ENCODE measurements at places on chromosomes 5 and 9.

DNA sequence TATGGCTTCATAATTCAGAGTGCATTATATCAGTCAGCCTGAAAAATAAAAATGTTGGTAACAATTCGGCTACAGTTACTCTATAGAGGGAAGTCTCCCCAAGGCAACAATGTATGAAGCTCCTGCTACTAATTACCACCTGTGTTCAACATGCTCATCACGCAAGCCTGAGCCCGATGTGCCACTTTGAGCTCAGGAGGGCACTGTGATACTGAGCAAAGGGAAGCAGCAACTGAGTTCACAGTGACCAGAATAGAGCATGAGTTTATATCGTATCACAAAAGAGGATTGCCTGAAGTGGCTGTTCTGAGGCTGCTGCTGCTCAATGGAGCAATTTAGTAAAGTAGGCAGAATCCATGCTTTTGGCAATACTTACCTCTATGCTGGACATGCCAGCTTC, 202.0 kb upstream of the HAPLN1 start:
- no peak for DNase-seq

GRCh38 chr9:374736-375135, 160.1 kb downstream of the DOCK8 start:
- no peak for DNase-seq

DNA sequence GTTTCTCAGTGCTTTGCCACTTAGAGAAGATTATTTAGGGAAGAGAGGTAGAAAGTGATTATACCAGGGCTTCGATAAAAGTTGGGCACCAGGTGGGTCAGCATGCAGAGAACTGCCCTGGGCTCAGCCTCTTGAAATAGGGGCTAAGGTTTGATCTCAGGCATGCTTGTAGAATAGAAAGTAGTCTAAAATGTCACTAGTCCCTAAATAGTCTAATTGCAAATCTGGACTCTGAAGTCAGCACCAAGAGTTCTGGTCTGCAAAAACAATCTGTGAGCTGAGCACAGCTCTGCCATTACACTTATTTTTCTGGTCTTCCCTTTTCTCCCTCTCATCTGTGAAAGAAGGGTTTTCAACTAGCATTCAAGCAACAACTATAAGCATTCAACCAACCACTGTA, 248.0 kb downstream of the SMARCA2 start:
- DNase-seq = no peak

DNA sequence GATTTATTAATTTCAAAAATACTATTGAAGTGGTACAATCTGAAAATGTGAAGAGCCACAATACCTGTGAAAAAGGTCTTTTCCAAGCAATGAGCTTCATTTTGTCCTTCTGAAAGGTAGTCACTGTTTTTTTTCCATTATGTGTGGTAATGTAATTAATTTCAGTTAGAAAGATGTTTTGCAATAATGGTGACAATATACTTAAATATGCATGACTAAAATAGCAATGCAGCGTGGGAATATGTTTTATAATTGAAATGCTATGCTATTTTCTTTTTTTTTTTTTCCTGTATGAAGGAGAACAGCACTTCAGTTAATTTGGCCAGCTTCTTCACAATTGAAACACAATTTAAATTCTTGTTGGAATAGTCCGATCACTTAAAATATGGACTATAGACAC, 41.9 kb downstream of the NPR3 start:
- no peak for DNase-seq

- DNase-seq = no peak
These were observed 283.0 kb downstream of the AOPEP start for GRCh38 chr9:95009459-95009858.

DNA sequence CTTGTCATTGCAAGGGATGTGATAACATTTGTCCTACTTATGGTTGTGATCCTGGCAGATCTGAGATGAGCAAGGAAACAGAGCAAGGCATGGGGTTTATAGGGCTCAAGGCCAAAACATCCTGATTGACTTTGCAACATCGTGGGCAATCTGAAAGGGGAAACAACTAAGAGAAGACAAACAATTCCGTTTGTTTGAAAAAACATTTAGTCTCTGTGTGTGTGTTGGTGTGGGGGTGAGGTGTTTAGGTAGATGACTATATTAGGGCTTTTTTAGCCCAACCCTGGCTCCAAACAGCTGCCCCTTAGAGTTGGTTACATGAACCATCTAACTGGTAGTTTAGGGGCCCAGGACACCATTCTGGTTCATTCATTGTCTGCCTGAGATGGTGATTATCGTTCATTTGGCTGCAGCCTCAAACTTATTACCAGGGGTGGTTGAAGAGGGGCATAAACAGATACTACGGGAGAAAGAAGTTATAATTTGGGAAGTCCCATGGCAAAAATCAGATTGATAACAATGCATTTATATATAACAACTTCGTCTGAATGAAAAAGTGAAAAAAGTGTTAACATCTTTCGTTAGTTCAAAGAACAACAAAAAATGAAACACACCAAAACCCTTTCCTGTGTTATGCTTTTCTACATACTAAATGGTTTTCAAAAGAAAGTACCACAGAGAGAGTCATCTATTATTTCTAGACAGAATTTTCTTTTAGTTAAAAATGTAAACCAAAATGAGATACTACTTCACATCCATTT, 5.7 kb downstream of the FYB1 start:
- no peak for DNase-seq

GRCh38 chr9:129860653-129861446, 25.6 kb downstream of the USP20 start:
- no peak for DNase-seq

GRCh38 chr5:1443991-1444360, 1.3 kb downstream of the SLC6A3 start:
- no peak for DNase-seq

DNA sequence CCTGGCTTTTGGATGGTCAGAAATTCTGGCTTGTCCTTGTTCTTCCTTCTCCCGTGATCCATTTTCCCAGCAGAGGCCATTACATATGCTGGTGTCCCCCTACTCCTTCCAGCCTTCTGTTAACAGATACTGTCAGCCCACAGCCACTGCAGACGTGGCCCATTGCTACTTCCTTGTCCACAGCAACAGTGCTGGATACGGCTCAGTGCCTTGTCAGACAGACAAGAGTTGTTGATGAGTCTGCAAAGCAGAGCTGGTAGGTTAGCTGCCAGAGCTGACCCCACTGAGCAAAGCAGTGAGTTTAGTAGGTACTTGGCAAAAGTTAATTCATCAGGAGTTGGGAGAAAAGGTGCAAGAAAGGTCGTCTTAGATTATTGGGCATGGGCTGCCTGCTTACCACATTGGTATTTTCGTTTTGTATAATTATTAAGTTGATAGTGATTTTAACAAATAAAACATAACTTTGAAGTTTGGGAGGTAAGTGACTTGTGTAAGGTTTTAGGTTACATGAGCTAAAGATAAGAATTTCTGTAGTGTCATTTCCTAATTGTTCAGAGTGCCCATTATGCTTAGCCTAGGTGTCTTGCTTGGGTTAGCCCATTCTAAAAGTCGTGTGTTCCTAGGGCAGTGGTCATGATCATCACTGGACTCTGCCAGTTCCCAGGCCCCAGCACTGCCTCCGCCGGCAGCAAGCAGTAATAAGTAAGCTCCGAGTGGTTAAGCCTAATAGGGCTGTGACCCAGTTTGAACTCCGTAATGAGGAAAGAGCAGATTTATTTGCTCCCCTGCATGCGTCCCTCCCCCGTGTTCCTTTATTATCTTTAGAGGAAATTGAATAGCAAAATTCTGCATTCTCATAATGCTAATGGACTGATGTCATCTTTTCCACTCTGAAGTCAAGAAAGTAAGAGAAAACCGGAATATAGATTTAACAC, 292.0 kb downstream of the FANCC start:
- DNase-seq = no peak

DNA sequence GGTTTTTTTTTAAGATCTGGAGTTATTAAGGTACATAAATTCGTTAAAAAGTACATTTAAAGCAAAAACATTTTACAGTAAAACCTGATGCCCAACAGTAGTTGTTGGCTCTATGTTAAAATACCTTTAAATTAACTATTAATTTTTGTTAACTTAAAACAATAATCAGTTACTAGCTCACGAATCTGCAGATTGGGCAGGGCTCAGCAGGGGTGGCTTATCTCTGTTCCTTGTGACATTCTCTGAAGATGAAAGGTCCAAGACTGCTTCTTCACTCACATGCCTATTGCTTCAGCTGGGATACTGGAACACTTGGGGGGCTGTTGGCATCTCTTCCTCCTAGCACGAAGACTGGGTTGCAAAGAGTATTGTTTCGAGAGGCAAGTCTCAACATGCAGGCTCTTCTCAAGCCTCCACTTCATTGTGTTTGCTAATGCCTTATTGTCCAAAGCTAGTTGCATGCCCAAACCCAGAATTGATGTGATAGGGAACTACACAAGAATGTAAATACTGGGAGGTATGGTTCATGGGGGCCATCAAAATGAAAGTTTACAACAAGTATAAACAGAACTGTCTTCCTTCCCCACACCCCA, 46.6 kb downstream of the MAP3K1 start:
- no peak for DNase-seq

- no peak for DNase-seq
These were observed 1.3 kb upstream of the NRARP start for GRCh38 chr9:137303151-137303892.

DNA sequence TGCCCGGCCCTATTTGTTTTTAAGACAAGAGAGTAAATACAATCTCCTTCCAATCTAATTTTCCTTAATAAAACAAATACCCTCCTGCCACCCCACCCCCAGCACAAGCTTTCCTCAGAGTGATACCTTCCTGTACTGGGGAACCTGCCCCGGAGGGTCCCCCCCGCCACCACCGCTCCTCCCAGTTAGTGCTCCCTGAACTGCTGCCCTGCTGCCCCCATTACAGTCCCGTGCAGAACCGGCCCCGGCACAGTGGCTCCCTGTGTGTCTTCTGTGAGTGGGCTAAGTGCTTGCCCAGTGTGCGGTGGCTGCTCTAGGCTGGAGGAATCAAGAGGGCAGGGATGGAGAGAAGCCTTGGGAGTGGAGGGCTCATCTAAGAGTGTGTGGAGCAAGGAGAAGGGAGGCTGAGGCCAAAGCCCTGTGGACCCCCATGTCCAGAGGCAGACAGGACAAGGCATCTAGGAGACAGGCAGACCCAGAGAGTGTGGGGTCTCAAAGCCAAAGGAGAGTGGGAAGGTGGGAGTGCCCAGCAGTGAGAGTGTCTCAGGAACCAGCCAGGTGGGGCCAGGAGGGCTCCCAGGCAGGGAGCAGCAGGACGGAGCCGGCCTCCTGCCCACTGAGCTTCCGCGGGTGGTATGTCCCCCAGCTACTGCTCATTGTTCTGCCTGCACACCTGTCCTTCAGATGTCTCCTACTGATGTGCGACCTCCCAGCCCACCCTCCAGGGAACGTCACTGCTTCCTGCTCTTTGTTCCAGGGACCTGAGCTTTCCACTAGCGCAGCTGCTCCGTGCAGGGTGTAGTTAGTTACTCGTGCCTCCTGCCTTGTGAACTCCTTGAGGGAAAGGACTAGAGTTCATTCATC, 129.0 kb downstream of the DAB2IP start:
- no peak for DNase-seq

GRCh38 chr5:35440409-35440808, 177.3 kb upstream of the SPEF2 start:
- no peak for DNase-seq

- DNase-seq = no peak
These were observed 196.6 kb upstream of the CD180 start for GRCh38 chr5:67393211-67393610.

DNA sequence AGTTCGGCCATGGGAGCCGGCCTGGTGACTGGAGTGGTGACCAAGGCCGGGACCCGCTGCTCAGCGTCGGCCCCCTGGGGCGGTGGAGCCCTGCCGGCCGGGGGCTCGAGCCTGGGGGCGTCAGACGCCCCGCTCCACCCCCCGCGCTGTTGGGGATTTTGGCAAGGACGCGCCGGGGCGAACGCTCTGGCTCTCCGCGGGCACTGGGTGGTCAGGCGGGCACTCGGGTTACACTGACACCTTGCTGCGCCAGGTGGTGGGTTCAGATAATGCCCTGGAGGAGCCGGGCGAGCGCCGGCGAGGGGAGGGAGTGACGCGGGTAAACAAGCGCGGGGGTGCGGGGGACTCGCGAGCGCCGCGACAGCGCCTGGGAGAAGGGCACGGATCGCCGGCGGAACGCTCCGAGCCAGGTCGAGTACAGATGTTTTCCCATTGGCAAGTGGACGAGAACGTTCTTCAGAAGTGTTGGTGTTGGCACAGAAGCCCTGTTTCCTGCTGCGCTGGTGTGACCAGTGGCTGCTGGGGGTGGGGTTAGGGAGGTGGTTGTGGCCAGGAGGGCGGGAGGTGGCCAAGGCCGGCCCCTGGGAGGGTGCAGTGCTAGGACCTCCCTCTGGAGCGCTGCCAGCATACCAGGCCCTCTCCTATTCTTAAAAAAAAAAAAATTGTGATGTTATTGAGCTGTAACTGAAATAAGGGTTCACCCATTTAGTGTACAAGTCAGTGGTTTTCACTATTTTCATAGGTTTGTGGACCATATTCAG, 773 bp downstream of the SQSTM1 start:
- DNase-seq = no peak

GRCh38 chr5:128220841-128221240, 137.3 kb downstream of the SLC12A2 start:
- no peak for DNase-seq

DNA sequence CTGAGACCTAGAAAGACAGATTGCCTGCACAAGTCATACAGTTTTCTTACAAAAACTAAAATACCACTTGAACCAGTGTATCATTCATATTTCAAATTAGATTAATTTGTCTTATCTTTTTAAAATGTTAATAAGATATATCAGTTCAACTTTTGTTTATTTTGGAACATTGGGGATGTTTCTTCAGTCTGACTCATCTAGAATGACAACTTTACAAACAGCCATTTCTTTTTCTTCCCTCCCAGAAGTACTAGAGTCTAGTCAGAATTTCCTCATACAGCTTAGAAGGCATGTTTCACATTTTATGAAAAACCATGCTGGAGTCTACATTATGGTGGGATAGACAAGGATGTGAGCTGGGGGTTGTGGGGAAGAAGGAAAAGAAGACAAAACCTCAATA, 262.5 kb downstream of the NFIB start:
- DNase-seq = no peak

DNA sequence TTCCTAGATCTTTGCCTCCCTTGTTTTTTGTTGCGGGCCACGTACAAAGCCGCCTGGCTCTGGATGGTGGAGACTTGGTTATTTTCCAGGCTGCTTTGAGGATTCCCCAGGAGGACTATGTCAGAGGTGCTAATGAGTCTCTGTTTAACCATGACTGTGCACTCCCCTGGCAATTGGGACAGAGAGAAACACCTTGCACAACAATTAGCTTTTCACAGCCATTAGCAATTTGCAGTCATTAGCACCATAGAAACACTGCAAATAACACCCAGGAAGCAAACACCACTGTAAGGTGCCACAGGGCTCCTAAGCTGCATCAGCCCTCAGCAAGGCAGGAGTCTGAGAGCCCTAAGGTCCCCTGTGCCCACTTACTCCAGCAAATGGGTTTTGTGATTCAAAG, 201.0 kb upstream of the VLDLR start:
- no peak for DNase-seq

All from iPS DF 19.7 (cell line).